ENCODE measurements at places on chromosomes 4 and X.

GRCh38 chr4:113607998-113608397 is 153.5 kb downstream of the CAMK2D start:
- DNase-seq = no peak

DNA sequence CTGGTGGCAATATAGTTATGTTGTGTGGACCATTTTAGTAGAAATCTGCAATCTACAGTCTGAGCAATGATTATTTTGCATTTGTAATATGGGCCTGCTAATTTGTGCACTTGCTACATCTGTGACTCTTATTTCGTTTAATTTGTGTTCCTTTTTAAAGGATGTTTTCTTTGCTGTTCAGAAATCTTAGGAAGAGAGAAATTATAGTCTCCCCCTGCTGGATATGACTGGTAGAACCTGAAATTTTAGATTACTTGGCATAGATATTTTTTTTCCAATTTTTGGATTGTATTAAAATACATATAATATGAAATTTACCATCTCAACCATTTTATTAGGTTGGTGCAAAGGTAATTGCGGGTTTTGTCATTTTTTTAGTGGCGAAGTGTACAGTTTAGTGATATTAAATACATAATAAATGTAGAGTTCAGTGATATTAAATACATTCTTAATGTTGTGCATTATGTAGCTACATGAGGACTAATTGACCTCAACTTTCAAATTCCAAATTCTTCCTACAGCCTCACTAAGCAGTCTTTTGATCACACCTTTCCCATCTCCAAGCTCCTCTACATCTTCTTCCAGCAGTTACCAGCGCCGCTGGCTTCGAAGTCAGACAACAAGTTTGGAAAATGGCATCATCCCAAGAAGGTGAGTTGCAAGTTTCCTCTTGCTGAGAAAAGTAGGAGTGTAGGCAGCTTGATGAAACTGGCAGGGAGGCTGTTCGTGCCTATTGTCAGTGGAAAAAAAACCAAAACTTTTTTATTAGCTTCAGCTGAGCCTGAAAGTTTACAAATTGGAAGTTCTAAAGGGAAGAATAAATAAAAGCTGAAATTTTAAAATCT is 82.2 kb downstream of the FNIP2 start:
- no peak for DNase-seq

- DNase-seq = no peak
These were observed 137.2 kb upstream of the HS3ST1 start for GRCh38 chr4:11565899-11566298.

DNA sequence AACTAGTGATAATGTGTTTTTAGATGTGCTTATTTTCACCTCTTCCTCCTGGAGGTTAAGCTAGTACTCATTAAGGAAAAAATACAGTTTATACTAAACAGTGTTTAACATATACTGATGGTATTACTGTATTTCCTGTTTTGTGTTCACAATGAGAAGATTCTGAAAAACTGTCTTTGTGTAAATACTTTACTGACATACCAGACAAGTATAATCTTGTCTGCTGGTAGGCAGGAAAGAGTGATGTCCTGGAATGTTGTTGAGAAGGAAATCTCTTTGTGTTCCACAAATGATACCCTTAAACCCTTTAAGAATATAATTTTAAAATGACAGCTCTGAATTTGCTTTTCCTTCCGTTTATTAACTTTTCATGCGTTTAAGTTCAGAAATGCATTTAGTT is 205.5 kb upstream of the NUDT6 start:
- DNase-seq = no peak

DNA sequence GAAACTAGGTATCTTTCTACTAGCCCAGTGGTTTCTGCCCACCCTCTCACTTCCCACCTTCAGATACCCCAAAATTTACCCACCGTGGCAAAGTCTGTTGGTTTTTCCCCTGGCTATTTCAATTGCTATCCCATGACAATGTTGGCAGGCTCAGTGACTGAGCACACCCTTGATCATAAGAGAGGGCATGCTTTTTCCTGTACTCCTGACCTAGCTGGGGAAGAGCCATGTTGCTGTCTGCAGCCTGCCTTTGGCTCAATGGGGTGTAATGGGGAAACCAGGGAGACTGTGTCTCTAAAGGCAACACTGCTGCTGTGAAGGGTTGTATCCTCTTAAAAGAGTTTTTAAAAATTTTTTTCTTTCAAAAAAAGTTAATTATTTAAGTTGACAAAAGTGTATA is 90.4 kb upstream of the CITED1 start:
- DNase-seq = no peak

- DNase-seq = no peak
These were observed 837.4 kb downstream of the TRIML1 start for GRCh38 chr4:188976644-188977115.

GRCh38 chr4:106255195-106255594 is 60.8 kb downstream of the TBCK start:
- DNase-seq = no peak

GRCh38 chrX:111867236-111867635 is 8.7 kb upstream of the TRPC5OS start:
- DNase-seq = no peak

- DNase-seq = no peak
These were observed 71.8 kb downstream of the NBDY start for GRCh38 chrX:56800801-56801200.

DNA sequence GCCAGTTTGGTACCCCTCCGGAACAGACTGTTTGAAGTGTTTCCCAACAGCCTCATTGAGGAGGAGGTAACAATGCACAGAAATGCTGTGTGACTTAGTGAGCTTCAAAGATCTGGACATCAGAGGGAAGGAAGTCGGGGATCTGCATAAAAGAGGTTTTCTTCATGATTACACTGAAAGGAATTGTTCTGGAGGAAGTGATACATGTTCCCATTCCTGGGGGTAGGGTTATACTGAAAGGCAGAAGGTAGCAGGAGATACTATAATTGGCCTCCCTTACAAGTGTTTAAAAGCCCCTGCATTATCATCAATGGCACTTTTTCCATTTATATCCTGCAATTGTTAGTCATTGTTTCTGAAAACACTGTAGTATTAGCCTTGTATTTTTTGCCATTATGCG is 94.0 kb upstream of the DKK2 start:
- DNase-seq = no peak

DNA sequence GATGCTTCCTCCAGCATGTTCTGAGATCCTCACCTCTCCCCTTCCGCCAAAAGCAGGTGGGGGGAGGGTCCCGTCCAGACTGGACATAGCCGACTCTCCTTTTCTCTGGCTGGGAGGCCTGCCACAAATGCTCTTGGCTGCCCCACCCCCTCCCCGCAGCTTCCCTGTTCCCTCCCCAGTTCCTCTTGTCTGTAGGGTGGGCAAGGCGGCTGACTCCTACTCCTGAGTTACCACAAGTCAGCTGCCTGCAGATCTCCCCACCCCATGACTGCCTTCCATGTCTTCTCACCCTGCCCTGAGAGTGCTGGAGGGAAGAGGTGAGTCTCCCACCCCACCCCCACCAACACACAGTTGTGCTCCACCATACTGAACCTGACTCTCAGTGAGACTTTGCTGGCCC is 2.9 kb downstream of the ATP6AP1 start:
- DNase-seq = no peak

GRCh38 chr4:113955411-113955810 is 24.0 kb downstream of the ARSJ start:
- DNase-seq = no peak

DNA sequence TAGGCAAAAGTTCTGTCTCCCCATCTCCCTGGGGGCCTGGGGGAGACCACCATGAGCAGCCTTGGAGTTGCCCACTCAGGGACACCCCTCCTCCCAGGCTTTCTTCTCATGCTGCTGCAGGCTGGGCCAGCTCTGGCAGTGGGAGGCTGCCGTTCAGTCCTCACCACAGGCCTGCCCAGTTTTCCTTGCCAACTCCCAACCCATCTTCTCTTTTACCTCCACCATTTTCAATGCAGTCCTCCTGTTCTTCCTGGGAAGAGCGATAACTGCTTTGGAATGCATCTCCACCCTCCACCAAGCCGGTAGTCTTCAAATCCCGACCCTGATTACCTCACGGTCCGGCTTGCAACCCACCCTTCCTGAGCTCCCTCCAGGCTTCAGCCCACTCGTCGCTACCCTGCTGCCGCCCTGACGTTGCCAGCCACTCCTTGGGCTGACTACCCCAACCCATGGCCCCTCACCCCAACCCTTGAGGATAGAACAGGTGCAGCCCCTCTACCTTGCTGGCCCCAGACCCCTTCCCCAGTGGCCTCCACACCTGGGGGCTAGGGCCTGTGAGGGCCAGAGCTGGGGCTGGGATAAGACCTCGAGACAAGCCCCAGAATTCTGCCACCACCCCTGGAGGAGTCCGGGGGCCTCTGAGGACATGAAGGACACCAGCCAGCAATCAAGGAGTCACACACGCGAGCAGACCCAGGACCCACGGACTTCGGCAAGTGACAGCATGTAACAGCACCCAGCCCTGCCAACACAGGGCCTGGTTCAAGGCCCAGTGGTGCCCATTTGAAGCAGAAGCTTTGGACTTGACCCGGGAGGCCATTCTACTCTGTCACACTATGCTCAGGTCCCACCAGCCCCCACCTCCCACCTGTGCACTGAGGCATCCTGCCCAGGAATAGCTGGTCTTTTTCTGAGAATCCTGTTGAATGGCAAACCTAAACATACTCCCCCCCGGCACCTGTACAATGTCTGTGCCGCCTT is 9.2 kb downstream of the WDR1 start:
- DNase-seq = no peak

DNA sequence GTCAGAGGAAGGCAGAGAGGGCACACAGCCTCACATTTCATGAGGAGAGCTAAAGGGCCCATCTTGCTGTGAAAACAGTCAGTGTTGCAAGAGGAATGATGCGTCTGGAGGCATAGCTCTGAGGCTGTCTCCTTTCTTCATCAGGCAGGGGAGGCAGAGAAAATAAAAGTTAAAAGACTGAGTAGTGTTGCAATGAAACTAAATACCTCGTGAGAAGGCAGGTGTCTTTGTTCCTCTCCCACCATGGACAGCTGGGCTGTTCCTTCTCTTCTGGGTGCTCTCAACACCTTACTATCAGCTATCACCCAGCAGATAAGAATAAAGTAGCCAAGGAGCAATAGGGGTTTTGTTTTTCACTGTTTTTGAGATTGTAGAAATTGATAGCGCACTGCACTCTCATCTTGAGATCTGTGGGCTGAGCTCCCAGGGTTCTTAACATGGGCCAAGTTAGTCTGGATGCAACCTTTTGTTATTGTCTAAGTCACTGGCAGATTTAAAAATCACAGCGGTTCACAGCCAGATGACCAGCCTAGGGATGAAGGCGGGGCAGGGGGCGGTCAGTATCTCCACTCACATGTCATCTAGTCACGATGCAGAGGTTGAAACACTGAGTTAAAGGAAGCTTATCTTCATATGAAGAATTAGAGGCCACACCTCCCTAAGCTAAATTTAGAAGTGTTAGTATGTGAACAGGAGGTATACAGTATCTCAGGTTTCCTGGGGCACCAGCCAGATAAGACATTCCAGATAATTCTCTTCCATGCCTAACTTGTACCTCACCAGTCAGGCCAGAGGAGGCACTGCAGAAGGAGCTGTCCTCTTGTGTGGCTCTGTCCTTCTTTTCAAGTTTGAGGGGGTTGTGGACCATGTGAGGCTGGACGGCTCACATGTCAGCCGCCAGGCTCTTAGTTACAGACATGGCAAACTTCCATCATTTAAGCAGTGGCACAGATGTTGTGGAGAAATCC is 36.9 kb downstream of the PARM1 start:
- no peak for DNase-seq

- no peak for DNase-seq
These were observed 264.8 kb upstream of the LDB2 start for GRCh38 chr4:17163156-17163771.

DNA sequence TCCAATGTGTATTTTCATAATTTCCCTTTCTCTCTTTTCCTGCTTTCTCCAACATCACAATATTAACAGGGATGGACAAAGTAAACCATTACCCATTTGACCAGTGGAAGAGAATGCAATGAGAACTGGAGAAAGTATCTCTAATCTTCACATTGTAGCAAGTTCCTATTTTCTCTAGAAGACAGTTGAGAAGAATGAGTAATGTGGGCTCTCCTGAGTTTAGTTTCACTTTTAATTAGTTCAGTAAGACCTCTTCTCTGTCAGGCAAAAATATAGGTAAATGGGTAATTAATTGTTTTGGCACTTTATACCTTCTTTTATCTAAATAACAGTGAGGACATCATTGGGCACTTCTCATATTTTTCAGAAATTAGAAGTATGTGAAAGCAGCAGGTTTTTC is 602.0 kb downstream of the GLUD2 start:
- no peak for DNase-seq

- no peak for DNase-seq
These were observed 45.5 kb downstream of the SMIM31 start for GRCh38 chr4:164799410-164799809.

DNA sequence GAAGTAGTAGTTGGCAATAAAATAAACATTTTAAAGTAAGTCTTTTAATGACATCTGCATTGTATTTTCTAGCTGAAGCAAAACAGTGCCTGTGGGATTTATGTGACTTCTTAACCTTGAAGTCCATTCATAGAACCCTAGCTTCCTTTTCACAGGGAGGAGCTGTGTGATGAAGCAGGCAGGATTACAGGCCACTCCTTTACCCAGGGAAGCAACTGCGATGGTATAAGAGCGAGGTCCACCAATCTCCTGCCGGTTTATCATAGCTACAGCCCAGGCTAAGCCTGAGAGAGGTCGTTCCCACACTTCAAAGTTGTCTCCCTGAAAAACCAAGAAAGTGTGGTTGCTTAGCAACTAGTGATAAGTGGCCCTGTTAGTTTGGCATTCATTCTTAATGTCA is 7.0 kb downstream of the RPL36A start:
- DNase-seq = no peak

DNA sequence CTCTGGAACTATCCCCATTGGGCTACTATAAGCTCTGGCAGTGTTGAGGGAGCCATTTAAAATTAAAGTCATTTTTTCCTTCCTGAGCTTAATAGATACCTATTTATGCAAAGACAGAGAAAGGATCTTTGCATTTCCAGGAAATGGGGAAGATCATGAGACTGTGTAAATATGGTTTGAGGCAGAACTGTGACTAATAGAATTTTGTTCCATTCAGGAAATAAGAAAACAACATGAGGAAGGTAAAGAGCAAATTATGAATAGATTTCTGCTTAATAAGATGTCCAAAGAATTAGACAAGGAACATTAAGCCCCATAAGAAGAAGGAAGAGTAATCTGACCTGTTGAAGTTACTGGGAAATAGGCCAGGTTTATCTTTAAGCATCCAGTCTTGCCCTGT is 17.8 kb upstream of the TBC1D19 start:
- no peak for DNase-seq

DNA sequence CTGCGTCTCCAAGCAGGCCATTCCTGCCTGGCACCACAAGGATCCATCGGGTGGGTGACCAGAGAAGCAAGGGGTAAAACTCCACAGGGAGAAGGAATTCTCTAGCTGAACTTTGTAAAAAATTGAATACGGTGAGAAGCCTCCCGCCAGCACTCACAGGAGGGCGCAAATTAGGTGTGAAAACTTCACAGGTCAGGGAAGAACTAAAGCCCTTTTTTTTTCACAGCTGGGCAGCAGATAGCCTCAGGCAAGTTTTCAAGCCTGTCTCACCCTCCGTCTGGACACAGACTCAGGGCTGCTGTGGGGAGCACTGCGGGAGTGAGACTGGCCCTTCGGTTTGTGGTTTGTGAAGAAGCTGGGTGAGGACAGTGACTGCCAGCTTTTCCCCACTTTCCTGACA is 224.1 kb upstream of the FGF16 start:
- DNase-seq = no peak

- no peak for DNase-seq
These were observed 14.4 kb upstream of the SEPSECS start for GRCh38 chr4:25174674-25175073.

GRCh38 chr4:118905566-118905965 is 16.9 kb downstream of the SYNPO2 start:
- no peak for DNase-seq

GRCh38 chr4:85210353-85210752 is 243.9 kb upstream of the WDFY3 start:
- DNase-seq = no peak

- DNase-seq = no peak
These were observed 49.3 kb upstream of the MED14 start for GRCh38 chrX:40784516-40785151.

Measured in right renal pelvis (tissue), 4 donors.